Skeletal muscle cell (primary cell): ENCODE measurements at places on chromosomes 1 and 21.

DNA sequence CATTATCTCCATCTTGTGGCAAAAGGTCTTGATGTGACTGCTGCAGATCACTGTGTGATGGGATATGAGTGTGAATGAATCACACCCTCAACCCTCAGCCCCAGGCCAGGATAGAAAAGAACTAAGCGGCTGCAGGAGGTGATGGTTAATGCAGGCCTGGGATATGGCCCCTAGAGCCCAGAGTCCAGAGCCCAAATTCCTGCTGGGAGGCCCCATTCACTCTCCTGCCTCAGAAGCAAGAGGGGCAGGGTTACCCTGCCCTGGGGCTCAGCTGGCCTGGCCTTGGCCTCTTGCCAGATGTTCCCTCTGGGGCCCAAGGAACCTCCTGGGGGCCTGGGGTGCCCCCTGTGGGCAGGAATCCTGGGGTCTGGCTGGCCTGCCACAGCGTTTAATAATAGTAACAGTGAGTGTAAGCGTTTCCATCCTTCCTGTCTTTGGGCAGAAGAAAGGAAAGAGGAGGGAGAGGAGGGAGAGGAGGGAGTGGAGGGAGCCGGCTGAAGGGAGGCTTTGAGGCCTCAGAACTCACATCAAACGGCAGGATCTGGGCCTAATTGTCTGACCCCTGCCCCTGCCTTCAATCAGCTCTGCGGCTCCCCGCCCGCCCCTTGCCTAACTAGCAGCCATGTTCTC is 26.2 kb downstream of the DMAP1 start:
- no peak for DNase-seq

- no peak for DNase-seq
Observed at GRCh38 chr1:180248731-180249681, 18.9 kb downstream of the LHX4 start.

- peak; percentile 4 for DNase-seq
Observed at GRCh38 chr1:41072051-41072450, 50.5 kb upstream of the SLFNL1 start.

- peak; percentile 71 for DNase-seq
Observed at GRCh38 chr1:223771814-223772770, 59.8 kb downstream of the CAPN2 start.

DNA sequence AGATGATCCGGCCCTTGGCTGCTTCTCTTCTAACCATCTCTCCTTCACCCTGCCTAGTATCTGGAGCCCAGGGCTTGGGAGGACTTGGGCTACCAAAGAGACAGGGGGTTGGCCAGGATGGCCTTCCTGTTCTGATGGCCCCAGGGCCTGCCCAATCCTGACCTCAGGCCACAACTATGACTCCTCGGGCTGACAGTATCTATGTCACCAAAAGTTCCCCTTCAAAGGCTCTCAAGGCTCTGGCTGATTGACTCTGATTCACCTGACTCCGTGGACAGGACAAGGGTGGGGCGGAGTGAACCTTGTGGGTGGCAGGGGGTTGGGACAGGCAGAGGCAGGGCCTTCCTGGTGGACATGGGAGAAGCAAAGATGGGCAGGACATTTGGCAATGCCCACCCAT is 12.7 kb downstream of the MEF2D start:
- DNase-seq = no peak

GRCh38 chr21:42892582-42892930 is 553 bp upstream of the NDUFV3 start:
- no peak for DNase-seq

DNA sequence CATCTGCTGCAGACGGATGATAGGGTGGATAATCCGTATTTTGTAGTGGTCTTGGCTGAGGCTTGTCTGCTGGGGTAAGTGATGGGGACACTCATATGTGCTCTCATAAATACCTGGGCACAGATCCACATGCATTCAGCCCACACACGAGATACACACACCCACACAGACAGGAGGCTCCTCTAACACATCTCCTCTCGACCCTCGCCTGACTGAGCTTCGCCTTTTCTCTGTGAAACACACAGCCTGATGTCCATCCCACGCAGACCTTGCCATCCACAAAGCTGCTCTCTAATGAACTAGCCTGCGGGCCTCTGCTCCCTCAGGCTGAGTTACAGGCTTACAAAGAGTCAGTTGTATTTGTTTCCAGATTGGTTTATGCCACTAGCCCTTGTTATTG is 96.3 kb upstream of the CSF3R start:
- DNase-seq = no peak
